Stimulated activated CD8-positive, alpha-beta memory T cell treated with anti-CD3 and anti-CD28 coated beads, Interleukin-4, amount 100 ng/mL, for 1 hour (primary cell): ENCODE measurements at places on chromosomes 7 and 10.
A peak's percentile ranks its signal among the peaks of the same experiment; 100 is the strongest.

- DNase-seq, result no peak
These were observed 130.0 kb downstream of the THSD7A start for GRCh38 chr7:11701829-11702560.

DNA sequence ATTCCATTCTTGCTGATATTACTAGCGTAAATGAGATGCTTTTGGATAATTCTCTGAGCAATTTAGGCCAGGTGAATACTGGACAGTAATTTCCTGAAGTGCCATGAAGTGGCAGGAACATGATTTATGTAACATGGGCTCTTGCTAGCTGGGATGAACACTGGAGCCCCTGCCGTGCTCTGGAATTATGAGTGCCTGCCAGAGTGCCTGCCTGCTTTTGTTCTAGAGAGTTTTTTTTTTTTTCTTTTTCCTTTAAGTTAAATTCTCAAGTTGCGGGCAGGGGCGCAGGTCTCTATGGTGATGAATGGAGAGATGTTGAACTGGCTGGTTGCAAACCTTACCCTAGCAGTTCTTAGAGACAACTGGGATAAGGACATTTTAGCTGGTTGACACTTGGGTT lies 165.9 kb downstream of the AUTS2 start:
- no peak for DNase-seq

GRCh38 chr7:83732305-83732704 lies 83.4 kb upstream of the SEMA3E start:
- no peak for DNase-seq

DNA sequence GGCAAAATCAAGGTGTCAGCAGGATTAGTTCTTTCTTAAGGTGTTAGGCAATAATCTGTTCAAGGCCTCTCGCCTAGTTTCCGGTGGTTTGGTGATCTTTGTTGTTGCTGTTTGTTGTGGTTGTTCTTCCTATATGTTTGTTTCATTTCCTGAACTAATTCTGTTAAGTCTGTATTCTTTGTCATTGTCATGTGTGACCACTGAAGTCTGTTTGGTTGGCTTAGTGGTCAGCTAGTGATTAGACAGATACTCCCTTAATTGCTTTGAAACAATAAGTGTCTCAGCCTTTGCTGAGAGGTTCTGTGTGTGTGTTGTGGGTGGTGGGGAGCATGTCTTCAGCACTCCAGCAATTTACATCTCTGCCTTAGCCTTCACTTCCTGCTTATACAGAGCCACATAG lies 46.0 kb downstream of the ABCC2 start:
- no peak for DNase-seq

GRCh38 chr7:101087334-101088068 lies 2.2 kb downstream of the TRIM56 start:
- no peak for DNase-seq

DNA sequence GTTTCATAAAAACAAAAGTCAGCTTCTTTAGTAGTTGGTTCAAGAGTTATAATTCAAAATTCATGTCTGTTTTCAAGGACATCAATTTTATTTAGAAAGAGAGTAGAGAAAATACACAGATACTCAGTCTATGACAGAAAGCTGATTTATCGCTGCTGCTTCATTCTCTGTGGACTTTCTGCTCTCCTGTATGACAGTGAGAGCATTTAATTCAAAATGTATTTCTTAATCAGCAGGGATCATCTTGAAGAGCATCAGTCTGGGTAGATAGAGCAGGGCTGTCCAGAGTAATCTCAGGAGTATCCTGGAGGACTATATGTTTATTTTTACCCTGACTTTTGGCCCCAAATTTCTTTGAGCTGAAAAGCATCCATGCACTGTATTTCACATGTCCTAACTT lies 1676.7 kb downstream of the REEP3 start:
- no peak for DNase-seq

- DNase-seq, result no peak
These were observed 98.4 kb downstream of the UBE2H start for GRCh38 chr7:129854401-129854800.

GRCh38 chr10:21488246-21488956 lies 37.1 kb downstream of the SKIDA1 start:
- no peak for DNase-seq

- no peak for DNase-seq
These were observed 553.6 kb upstream of the GHITM start for GRCh38 chr10:83585686-83586085.

GRCh38 chr7:151553356-151553755 lies 33.7 kb upstream of the RHEB start:
- DNase-seq, result no peak

DNA sequence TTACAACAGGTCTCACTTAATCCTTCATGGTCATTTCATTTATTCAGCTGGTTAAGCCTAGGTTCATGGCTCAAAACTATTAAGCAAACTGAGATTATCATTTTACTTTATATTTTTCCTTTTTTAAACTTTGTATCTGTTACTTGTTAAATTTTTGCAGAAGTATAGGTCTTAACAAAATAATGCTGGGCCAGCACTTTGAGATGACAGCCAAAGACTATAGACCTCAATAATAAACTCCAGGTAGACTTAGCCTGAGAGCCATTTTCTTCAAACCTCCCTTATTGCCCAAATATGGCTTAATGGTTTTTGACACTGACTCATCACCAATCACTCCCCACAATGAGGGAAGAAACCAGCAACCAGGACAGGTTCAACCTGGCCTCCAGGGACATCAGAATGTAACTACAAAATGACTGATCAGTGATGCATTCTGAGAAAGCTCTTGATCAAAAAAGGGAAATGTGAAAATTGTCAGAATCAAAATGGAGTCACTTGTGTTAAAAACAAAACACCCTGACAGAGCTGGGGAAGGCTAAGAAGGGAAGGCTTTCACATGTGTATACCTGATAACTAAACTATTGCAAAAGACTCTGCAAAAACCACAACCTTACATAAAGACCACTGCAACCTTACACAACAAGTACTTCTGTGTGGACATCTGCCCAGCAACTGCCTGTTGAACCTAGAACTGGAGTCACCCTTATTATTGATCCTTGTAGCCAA lies 2.1 kb upstream of the CCDC126 start:
- no peak for DNase-seq

GRCh38 chr7:47392241-47392759 lies 189.6 kb downstream of the TNS3 start:
- DNase-seq, result no peak

DNA sequence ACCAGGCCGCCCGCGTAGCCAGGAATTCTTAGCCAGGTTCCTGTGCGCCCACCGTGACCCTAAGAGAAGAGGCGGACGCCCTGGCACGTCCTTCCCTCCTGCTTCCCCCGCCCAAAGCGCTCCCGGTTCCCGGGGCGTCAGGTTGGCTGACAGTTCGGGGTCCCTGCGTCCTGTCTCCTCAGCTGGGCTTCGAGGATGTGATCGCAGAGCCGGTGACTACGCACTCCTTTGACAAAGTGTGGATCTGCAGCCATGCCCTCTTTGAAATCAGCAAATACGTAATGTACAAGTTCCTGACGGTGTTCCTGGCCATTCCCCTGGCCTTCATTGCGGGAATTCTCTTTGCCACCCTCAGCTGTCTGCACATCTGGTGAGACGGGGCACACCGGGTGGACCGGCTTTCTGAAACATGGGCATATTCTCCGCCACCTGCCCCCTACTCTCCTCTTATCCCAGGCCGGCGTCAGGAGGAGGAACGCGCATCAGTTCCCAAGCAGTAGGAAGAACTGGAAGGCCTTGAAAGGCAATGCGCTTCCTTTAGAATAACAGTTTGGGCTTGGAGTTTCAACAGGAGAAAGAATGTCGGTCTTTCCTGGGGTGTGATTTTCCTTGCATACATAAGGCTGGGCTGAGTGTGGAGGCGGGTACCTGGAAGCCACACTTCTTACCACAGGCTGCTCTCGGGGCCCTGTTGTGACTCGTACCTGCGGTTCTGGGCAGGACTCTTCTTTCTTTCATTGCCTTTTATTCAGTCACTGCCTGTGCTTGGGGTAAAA lies 728 bp downstream of the CAV2 start:
- no peak for DNase-seq

DNA sequence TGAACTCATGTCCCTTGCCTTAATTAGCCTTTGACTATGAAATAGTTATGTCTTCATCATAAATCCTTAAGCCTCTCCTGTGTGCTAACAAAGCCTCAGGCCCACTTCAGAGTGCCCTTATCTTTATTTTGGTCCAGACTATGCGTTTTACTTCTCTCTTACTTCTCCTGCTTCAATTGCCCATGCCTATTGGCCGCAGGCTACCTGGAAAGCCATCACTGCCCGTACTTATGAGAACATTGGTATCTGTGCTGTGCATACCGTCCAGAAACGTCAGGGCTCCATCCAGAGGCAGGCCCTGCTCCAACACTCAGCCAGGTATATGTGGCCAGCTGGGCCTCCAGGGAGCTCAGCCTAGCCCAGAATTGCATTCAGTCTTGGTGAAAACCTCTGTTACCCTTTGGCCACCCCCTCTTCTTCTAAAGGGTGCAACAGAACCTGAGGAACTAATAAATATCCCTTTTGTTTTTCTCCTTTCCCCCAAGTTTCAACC lies 212.4 kb upstream of the MTPN start:
- DNase-seq, result no peak

DNA sequence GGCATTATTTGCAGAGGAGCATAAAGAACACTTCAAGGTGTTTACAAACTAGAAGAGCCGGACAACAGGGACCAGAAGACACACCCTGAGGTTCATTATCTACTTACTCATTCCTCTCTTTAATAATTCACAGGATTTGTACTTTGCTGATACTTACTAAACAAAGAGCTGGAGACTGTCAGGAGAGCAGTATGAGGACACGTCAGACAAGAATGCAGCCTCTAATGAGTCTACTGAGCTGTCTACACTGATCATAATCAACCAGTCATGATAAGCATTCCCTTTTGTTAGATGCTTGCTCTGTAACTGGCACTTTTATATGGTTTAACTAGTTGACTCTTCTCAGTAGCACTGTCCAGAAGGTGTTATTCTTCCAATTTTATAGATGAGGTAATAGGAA lies 243.3 kb upstream of the CDC14C start:
- DNase-seq, result no peak

GRCh38 chr10:100501423-100501822 lies 18.2 kb downstream of the SEC31B start:
- no peak for DNase-seq

DNA sequence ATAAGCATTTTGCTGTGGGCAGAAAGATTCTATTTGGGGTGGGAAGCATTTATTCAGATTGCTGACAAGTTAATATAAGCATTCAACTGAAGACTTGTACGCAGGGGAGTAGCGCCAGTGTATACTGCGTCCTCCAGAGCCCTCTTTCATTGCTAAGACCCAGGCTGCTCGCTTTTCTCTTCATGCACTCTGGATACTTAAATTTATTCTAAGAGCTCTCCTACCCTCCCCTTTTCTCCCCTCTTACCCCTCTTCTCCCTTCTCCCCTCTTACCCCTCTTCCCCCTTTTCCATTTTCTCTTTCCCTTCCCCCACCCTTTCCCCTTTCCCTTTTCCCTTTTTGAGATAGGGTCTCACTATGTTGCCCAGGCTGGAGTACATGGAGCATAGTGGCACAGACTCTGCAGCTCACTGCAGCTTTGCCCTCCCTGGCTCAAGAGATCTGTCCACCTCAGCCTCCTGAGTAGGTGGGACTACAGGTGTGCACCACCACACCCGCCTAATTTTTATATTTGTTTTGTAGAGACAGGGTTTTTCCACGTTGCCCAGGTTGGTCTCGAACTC lies 125.8 kb downstream of the CDK14 start:
- no peak for DNase-seq

GRCh38 chr10:60950300-60950699 lies 6.3 kb upstream of the RHOBTB1 start:
- no peak for DNase-seq

DNA sequence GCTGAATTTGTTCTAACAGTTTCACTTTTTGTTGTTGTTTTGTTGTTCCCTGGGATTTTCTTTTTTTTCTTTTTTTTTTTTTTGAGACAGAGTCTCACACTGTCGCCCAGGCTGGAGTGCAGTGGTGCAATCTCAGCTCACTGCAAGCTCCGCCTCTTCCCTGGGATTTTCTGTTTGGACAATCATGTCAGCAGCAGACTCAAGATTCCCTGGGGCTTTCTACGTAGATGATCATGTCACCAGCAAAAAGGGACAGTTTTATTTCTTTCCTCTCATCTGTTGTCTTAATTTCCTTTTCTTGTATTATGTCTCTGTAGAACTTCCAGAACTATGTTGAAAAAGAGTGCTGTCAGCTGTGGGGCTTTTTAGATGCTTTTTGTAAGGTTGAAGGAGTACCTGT lies 241.4 kb downstream of the TNS3 start:
- DNase-seq, result no peak

DNA sequence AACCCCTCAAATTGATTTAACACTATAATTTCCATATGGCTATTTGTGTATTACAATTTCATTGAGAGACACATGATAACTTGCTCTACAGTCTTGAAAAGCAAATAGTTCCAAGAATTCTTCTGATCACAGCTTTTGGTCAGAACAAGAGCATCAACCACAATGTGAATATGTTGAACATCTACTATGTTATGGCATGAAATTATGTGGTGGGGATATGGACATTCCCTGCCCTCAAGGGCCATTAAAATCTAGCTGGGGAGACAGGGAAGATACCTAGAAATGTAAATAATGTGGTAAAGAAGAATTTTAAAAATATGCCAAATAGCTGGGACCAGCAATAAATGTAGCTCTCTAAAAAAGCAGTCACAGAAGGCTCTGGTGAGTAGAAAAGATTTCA lies 262.2 kb downstream of the FZD1 start:
- DNase-seq, result no peak

DNA sequence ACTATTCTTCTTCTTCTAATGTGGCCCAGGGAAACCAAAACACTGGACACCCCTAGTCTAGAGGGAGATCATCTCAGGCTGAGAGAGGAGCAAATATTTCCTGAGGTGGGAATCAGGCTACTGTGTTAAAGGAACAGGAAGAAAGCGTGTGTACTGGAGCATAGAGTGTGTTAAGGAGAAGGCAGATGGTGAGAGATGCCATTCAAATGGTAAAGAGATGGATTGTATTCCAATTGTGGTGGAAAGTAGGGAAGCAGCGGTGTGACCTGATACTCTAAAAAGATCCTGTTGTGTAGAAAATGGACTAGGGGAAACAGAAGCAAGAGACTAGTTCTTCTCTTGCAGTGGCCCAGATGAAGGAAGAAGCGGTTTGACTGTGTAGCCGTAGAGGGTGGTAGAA lies 31.2 kb downstream of the RAB18 start:
- no peak for DNase-seq

GRCh38 chr7:92244808-92245486 lies 767 bp downstream of the KRIT1 start:
- peak; percentile 13 for DNase-seq

GRCh38 chr7:91343996-91344629 lies 79.9 kb downstream of the FZD1 start:
- DNase-seq, result no peak

GRCh38 chr7:85997515-85997914 lies 646.2 kb upstream of the GRM3 start:
- DNase-seq, result no peak

GRCh38 chr10:114525368-114525949 lies 121.2 kb upstream of the AFAP1L2 start:
- no peak for DNase-seq
